NB4 (cell line): ENCODE measurements at places on chromosomes 1 and 21.

DNA sequence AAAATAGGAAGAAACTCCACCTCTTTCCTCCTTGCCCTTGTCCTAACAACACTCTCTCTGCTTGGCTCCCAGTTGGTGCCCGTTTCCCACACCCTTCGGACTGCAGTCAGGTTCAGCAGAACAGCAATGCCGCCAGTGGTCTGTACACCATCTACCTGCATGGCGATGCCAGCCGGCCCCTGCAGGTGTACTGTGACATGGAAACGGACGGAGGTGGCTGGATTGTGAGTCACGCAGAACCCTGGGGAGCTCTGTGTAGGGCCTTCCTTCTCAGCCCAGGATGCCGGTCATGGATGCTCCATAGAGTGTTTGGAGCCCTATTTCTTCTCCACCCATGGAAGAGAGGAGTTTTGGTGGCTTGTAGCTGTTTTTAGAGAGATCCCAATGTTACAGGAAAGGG, 60.9 kb downstream of the TNN start:
- DNase-seq: no peak

DNA sequence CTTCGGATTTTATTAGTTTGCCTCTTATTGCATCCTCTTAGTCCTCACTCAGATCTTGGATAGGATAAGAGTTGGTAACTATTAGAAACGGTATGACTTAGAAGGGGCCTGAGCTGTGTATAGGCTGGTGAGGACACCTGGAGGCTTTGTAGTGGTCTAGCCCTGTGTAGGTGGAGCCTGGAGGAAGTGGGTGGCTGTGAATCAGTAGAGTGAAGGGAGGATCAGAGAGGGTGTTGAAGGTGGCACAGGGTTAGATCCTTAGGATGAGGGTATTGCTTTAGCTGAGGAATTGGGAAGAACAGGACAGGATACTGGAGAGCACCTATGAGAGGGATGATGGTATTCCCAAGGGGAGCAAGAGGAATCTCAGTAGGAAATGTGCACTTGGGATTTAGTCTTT, 5.7 kb downstream of the VANGL1 start:
- DNase-seq: no peak

GRCh38 chr1:155175927-155176371, 2.3 kb downstream of the TRIM46 start:
- DNase-seq: peak; percentile 55

- DNase-seq: peak; percentile 74
Measured at GRCh38 chr21:39048574-39048973, 134.7 kb downstream of the PSMG1 start.

- DNase-seq: no peak
Measured at GRCh38 chr1:236450779-236451178, 56.7 kb downstream of the EDARADD start.

GRCh38 chr1:3134381-3135072, 65.5 kb downstream of the PRDM16 start:
- no peak for DNase-seq

GRCh38 chr1:248839168-248839555, 1.1 kb downstream of the ZNF672 start:
- DNase-seq: no peak

GRCh38 chr1:231679109-231679508, 52.5 kb downstream of the DISC1 start:
- DNase-seq: no peak

- DNase-seq: peak; percentile 34
Measured at GRCh38 chr21:37338671-37339551, 27.7 kb upstream of the DYRK1A start.

DNA sequence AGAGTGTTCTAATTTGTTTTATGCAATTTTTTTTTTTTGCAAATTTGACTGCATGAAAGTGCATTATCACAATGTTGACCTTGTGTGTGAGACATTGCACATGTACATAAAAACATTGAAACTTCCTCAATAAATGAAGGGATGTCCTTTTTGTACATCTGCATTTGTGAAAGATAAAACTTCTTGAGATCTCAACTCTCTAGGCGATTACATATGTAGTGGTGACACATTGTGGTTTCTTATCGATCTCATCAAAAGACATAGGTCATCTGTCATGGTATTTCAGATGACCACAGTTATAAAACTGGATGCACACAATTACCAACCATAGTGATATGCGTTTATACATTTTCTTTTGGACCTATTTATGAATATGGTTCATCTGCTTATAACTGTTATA, 35.6 kb upstream of the C21orf91 start:
- peak; percentile 9 for DNase-seq

DNA sequence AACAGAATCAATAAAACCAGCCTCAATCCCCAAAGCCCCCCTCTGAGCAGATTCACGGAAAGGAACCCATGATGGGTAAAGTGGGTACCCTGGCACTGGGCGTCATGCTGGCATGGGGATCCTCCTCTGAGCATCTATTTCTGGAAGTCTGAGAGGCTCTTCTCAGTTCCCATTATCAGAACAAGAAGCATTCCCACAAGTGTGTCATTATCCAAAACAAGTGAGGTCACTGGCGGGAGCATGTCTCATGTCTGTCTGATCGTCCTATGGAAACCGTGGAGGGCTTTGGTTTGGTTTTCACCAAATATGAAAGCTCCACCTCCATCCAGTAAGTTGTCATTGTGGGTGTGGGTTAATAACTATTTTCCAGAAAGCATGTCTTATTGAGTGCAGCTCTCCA, 70.7 kb downstream of the PGM1 start:
- DNase-seq: no peak

DNA sequence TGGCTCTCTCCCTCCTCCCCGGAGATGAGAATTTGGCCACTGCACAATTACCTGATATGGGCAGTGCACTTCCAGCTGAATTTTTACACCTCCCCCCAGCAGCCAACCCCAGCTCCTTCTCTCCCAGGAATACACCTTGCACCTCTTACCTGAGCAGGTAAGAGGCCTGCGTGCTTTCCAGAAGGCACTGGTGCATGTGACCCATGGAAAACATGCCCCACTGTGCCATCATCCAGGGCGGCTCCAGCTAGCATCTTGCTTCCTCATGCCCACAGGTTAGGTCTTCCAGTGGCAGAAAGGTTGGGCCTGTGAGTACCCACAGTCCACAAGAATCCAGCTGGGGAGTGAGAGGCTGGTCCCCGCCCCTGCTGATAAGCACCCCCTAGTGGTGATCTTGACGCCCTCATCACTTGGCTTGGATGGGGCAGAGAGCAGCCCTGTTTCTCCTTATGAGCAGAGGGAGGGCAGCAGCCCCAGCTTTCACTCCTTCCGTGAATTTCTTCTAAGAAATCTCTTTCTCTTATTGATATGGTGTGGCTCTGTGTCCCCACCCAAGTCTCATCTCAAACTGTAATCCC, 57.8 kb downstream of the EDARADD start:
- DNase-seq: peak; percentile 40

- DNase-seq: no peak
Measured at GRCh38 chr1:119329541-119330461, 38.8 kb upstream of the HAO2 start.

- DNase-seq: no peak
Measured at GRCh38 chr1:96515925-96516324, 205.7 kb upstream of the PTBP2 start.

DNA sequence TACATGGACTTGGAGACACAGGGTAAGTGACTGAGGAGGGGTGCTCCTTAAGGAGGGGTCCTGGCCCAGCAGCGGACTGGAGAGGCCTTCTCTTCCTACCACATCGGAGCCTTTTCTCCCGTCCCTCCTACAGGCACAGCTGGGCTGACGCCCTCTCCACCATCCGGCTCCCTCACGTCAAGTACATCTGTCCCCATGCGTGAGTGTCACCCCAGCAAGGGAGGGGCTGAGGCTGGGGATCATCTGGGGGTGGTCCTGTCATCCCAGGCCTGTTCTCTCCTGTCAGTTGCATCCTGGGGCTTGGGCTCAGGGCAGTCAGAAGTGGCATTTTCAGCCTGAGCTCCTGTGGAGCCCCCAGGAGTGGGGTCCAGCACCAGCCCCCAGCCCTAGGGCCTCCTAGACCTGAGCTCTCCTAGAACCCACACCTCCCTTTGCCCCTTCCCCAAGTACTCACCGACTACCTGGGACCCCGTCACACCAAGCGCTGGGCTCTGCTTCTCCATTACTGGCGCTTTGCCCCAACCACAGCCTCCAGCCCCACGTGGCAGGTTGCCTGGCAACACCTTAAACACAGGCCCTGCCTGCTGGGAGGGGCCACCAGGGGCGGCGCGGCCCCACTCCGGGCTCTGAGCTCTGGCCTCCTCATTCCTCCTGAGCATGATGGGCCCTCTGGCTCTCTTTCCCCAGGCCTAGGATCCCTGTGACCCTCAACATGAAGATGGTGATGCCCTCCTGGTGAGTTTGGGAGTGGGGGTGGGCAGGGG, 2.3 kb downstream of the LYPLA2 start:
- DNase-seq: no peak

DNA sequence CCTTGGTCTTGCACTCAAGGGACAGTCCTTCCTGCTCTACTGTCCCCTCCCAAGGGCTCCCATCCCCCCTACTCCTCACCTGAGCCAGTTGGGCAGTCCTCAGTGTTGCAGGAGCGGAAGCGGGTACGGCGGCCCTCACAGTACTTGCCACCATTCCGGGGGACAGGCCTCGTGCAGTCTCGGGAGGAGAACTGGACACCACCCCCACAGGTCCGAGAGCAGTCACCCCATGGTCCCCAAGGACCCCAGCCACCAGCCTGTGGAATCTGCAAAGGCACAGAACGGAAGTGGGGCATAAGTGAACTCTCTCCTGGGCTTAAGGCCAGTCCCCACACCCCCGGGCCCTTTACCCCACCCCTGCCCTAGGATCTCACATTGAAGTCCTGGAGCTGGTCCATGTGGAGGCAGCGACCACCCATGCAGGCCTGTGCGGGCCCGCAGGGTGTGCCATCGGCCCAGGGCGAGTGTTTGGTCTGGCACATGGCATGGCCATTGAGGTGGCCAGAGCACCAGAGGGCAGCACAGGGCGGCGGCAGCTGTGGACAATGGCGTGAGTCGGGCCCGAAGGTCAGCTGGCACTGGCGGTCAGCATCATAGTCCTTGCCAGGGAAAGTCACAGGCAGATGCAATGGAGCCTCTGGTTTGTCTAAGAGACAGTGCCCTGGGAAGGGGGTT, 5.2 kb downstream of the ADAMTS4 start:
- DNase-seq: no peak

DNA sequence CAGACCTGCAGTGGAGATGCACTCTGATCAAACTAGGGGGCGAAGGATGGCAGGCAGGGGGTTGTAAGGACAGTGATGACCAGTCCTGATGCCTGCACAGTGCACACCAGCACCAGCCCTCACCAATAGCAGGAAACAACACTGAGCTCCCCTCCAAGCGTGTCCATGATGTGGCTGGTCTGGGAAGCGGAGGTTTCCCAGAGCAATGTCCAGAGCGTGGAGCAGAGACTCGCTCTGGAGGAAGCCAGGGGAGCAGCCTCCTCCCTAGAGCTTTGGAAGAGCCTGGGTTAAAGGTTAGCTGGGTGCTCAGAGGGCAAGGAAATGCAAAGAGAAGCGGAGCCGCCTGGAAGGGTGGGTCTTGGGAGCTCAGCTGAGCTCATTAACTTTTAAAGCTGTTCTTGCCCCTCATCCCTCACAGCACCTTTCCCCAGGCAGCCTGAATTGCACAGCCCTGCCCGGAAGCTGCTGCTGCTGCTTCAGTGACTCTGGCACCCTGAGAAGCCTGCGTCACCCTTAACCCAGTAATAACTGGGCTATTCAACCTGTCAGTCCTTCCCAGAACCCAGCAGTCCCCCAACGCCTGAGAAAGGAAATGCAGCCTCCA, 162.2 kb upstream of the RAB4A start:
- no peak for DNase-seq

- DNase-seq: no peak
Measured at GRCh38 chr1:216723274-216723780, at the start of gene ESRRG. Gene ESRRG (minus strand): TSS chr1:216723429. CDS start chr1:216723299, 130 bp downstream.

DNA sequence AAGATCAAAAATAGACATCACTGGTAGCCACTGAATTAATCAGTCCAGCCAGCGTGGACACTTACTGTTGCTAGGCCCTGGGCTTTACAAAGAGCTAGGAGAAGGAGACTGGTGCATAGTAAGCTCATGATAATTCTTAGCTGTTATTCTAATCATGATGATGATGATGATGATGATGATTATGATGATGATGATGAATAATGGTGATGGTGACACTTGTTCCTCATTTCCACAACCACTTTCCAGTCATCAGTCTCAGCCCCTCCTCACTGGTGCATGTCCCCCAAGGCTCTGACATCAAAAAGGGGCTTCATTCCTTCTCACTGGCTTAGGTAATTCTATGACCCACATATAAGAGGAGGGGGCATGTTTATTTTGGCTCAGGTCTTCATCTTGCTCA, 701.0 kb downstream of the PTPRU start:
- DNase-seq: no peak

DNA sequence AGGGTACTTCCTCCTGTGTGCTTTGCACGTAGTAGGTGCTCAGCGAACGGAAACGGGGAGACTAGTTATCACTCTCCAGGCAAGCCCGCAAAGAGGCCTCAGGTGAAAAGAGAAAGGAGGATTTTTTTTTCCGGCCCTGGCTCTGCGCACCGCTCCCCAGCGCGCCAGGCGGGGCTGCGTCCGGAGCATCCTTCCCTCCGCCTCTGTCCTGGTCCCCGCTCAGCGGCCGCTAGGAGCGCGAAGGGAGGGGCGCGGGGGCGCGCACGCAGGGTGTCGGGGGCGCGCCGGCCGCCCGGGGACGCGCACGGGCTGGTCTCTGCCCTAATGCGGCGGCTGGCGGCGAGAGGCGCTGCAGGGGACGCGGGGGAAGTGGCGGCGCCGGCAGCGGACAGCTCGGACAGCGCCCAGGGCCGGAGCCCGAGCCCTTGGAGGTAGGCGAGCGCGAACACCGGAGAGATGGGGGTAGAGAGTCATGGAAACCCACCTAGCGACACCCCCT, 42.3 kb upstream of the NFASC start:
- peak; percentile 6 for DNase-seq

DNA sequence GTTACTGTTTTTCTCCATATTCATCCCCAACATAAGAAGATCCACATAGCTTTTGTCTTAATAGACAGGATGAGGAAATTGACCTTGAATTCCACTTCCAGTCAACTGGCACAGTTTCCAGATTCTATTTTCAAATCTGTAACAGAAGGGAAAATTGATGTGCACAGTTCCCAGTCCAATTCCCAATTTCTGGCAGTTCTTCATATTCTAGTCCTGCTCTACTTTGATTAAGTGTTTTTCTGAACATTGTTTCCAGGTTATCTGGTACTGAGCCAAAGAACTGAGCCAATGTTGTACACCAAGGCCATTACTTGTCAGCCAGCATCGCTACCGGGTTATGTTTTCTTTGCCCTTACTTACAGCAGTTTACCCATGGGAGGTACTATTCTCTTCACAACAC, 1755.4 kb downstream of the PLA2G4A start:
- no peak for DNase-seq

DNA sequence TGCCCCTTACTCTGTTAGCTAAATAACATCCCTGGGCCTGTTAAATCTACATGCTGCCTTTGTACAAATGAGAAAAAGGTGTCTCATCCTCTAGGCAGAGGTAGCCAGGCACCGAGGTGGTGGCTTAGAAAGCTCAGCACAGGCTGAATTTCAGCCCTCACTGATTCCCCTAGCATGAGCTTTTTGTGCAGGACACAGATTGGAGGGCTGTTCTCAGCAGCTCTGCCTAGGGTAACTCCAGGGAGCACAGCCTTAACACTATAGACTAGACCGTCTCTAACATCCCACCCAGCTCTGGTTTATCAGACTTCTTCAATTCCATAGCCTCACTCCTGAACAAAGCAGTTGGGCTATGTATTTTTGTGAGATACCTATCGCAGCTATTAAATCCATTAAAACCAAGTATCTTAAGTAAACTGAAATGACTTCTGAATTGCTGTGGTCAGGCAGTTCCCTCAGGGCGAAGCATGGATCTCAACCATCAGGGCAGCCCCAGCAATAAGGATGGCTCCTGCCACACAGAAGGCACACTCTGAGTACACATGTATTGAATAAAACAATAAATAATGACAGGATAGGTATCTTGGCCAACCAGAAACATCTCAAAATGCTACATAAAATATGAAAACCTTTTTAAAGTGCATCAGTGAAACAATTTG, 14.8 kb downstream of the S100A6 start:
- DNase-seq: no peak
